Activated naive CD8-positive, alpha-beta T cell treated with anti-CD3 and anti-CD28 coated beads, Interleukin-2, amount 10 ng/mL, durations not matched to agents 7 days and 5 days (primary cell): ENCODE measurements at places on chromosomes 12 and 14. TPM values are rescaled to one million over a fixed set of nuclear protein-coding genes. Genes with fewer than 3 reads are reported as not detected.
A peak's percentile ranks its signal among the peaks of the same experiment; 100 is the strongest.

PLEKHG3 gene
- total RNA-seq = 5.5 TPM

PRH2 gene
- total RNA-seq = not detected

PPFIA2 gene
- not detected for total RNA-seq

GRCh38 chr12:54984658-54985376 is at the start of gene TESPA1:
Gene TESPA1 (minus strand): TSS chr12:54984762. CDS start chr12:54974562, 10,200 bp downstream.
- peak; percentile 78 for DNase-seq

- DNase-seq = peak; percentile 47
These were observed at the start of gene SLC8A3 for GRCh38 chr14:70188659-70189455. Gene SLC8A3 (minus strand): TSS chr14:70188951. CDS start chr14:70168422, 20,529 bp downstream.

DNA sequence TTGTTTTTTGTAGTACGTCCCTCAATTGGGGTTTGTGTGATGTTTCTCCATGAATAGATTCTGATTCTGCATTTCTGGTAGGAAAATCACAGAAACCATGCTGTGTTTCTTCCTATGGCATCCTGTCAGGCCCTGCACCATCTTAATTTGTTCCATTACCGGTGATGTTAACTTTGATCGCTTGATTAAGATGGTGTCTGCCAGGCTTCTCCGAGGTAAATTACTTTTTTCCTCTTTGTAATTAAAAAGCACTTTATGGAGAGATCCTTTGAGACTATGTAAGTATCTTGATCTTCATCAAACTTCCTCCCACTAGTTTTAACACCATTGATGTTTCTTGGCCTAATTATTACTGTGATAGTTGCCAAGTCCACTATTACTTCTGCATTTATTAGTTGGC is 15.0 kb upstream of the KRT7 start:
- DNase-seq = no peak

DNA sequence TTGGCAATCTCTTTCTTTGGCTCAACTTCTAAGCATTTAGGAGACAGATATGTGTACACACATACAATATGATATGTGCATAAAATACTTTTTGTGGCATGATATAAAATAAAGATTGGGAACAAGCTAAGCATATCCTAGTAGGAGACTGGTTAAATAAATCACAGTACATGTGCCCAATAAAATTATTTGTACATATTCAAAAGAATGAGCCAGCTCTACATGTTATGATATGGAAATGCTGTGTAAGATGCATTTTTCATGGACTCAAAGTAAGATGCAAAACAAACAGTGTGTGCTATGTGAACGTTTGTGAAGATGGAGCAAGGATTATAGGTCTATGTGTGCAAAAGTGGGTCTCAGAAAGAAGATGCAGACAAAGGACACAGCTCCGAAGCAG is 311.4 kb downstream of the TMEM132D start:
- DNase-seq = no peak

GRCh38 chr12:77514511-77514910 is 316.2 kb upstream of the NAV3 start:
- no peak for DNase-seq

- DNase-seq = no peak
These were observed 358.7 kb downstream of the RAD51B start for GRCh38 chr14:68178282-68178681.

GRCh38 chr14:96631621-96632362 is 129.6 kb downstream of the PAPOLA start:
- no peak for DNase-seq

GRCh38 chr14:89576145-89576927 is 159.3 kb upstream of the FOXN3 start:
- DNase-seq = no peak
